ENCODE measurements at places on chromosomes 4 and X. TPM values are rescaled to one million over a fixed set of nuclear protein-coding genes. Genes with fewer than 3 reads are reported as not detected.

Gene VSIG4
- 18.9 TPM for total RNA-seq

Gene EDA
- 2.1 TPM for total RNA-seq

- H3K36me3 ChIP-seq, result no peaks in the 10 kb centered on the region
- no peak for DNase-seq
- no peak overlapping the region for H3K4me3 ChIP-seq
- H3K27me3 ChIP-seq, result no peaks in the 10 kb centered on the region
Observed at GRCh38 chr4:138561906-138562305, 319.8 kb upstream of the SLC7A11 start.

DNA sequence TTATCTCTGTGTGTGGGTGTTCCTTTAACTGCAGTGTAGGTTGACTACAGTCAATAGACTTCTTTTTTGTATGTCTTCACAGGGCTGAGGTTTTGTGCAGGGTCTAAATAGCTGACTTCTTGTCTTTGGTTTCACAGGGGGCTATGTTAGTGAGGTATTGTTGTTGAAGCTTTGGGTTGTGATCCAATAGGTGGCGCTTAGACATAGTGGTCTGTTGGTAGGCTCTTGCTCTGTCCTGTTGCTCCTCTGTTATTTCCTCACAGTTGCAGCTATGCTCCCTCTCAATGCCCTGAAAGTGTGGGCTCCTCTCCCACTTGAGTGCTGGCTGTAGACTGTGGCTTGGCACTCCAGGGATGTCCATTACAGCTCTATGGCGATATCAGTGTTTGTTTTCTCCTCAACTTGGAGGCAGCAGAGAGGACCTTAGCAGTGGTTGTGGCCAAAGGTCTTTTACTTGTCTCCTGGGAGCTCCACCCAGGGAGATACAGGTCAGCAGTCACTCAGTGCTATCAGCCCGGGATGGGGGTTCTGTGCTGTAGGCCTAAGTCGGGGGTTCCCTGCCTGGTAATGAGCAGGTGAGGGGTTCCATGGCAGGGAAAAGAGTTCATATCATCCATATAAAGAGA, 14.0 kb downstream of the POF1B start:
- no peaks in the 10 kb centered on the region for H3K36me3 ChIP-seq
- no peak overlapping the region for H3K4me3 ChIP-seq
- DNase-seq, result no peak
- H3K27me3 ChIP-seq, result no peaks in the 10 kb centered on the region
- H3K27ac ChIP-seq, result no peak overlapping the region

- H3K36me3 ChIP-seq, result no peaks in the 10 kb centered on the region
- no peaks in the 10 kb centered on the region for H3K4me1 ChIP-seq
- H3K27ac ChIP-seq, result no peak overlapping the region
- no peak overlapping the region for H3K4me3 ChIP-seq
- no peaks in the 10 kb centered on the region for H3K27me3 ChIP-seq
Observed at GRCh38 chr4:33924239-33924638, 2320.1 kb downstream of the ARAP2 start.

DNA sequence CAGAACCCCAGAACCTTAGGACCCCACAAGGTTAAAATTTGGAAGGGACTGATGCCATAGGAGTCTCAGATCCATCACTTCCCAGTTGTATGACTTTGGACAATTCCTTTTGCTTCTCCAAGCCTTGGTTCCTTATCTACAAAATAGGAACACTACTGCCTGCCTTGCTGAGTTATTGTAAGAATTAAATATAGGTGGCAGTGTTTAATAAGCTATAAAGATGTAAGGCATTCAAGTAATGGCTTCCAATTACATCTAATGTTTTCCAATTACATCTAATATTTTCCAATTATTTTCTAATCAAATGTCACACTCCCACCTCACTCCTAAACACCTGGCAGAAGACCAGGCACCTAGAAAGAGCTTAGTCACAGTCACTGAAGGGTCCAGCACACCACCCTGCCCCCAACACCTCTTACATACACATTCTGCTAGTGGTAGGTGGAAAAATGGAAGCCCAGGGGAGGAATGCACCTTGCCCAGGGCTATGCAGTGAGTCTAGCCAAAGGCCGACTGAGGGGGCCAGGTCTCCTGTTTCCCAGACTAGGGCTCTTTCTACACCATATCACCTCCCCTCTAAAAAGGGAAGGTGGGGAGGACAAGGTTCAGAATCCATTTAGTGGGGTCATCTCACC, 24.5 kb upstream of the KDM5C start:
- H3K4me1 ChIP-seq, result no peaks in the 10 kb centered on the region
- H3K4me3 ChIP-seq, result no peak overlapping the region
- H3K27me3 ChIP-seq, result no peaks in the 10 kb centered on the region
- DNase-seq, result no peak

- no peaks in the 10 kb centered on the region for H3K4me1 ChIP-seq
- H3K4me3 ChIP-seq, result no peak overlapping the region
- DNase-seq, result no peak
- no peaks in the 10 kb centered on the region for H3K36me3 ChIP-seq
- H3K27me3 ChIP-seq, result no peaks in the 10 kb centered on the region
- no peak overlapping the region for H3K27ac ChIP-seq
Observed at GRCh38 chrX:127177966-127178365, 358.4 kb downstream of the PRR32 start.

DNA sequence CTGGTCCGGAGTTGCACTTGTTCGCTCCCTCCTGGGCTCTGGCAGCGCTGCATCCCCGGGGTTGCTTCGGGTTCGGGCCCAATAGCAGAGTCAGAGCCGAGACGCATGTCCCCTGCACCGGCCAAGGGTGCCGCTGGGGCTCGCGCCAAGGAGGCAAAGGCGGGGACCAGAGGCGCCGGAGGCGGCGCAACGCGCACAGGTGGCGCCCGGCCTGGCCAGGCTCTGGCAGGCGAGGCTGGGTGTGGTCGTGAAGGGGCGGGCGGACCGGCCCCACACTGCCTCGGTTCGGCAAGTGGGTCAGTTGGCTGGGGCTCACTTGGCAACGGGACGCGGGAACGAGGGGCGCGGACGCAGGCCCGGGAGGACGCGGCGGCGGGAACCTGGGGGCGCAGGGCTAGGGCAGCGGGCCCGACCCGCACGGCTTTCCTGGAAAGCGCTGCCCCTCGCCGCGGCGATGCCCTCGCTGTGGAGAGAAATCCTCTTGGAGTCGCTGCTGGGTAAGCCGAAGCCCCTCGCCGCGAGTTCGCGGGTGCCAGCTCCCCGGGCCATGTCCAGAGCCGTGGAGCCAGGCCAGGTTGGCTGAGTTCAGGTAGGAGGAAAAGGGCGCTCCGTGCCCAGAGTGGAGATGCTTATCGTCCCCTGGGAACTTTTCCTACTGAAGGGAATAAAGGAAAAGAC, at the start of gene CWH43:
TSS of gene CWH43 (plus strand) at position 300 of the 678 bp plus-strand sequence. CDS start at position 455, 155 bp downstream.
- H3K4me3 ChIP-seq, result no peak within 1 kb of the TSS
- H3K36me3 ChIP-seq, result no peaks in the 10 kb centered on the region
- DNase-seq, result no peak
- H3K4me1 ChIP-seq, result no peaks in the 10 kb centered on the region
- no peaks in the 10 kb centered on the region for H3K27me3 ChIP-seq
- H3K27ac ChIP-seq, result no peak within 1 kb of the TSS

GRCh38 chr4:126603210-126603609, 1029.5 kb upstream of the INTU start:
- H3K4me1 ChIP-seq, result no peaks in the 10 kb centered on the region
- H3K36me3 ChIP-seq, result no peaks in the 10 kb centered on the region
- H3K4me3 ChIP-seq, result no peak overlapping the region
- no peaks in the 10 kb centered on the region for H3K27me3 ChIP-seq
- no peak overlapping the region for H3K27ac ChIP-seq
- DNase-seq, result no peak

Data from uterus (tissue), 4 donors.